Tracheal epithelial cell (primary cell): ENCODE measurements at places on chromosomes 2 and 18. TPM values are rescaled to one million over a fixed set of nuclear protein-coding genes. Genes with fewer than 3 reads are reported as not detected.

Gene RNF144A
- total RNA-seq: 1.7 TPM in 1 of 2 replicates, not detected in the other

Gene SOX11
- under 0.01 TPM in 1 of 2 replicates, not detected in the other for total RNA-seq

Gene MARCHF4
- 0.48 TPM in 1 of 2 replicates, not detected in the other for total RNA-seq

Gene CNDP2
- 45.6 and 164 TPM in 2 replicates for total RNA-seq

Gene CRYGC
- not detected in 2 replicates for total RNA-seq

Gene IL36A
- 1.7 and 3.0 TPM in 2 replicates for total RNA-seq

Gene ACVR1C
- 0.64 and 0.72 TPM in 2 replicates for total RNA-seq

Gene GCG
- total RNA-seq: not detected in 2 replicates

Gene GALNT3
- total RNA-seq: 63.1 and 78.2 TPM in 2 replicates

Gene NCKAP5
- total RNA-seq: 0.43 and 0.96 TPM in 2 replicates

Gene TMEM185B
- 28.7 and 31.1 TPM in 2 replicates for total RNA-seq

Gene SSB
- 58.3 and 79.1 TPM in 2 replicates for total RNA-seq

Gene SPEG
- 1.5 and 4.8 TPM in 2 replicates for total RNA-seq

Gene ZNF512
- 3.2 and 8.7 TPM in 2 replicates for total RNA-seq

Gene DSC3
- total RNA-seq: 260 and 288 TPM in 2 replicates

Gene COBLL1
- total RNA-seq: 6.7 and 10.4 TPM in 2 replicates

Gene SLC11A1
- total RNA-seq: 0.21 and 1.4 TPM in 2 replicates

Gene DSC2
- 65.4 and 69.6 TPM in 2 replicates for total RNA-seq

Gene CYBRD1
- total RNA-seq: 27.7 TPM in 2 replicates

Gene MSTN
- not detected in 2 replicates for total RNA-seq

Gene KCNJ3
- total RNA-seq: not detected in 2 replicates

Gene KCNG2
- not detected in 2 replicates for total RNA-seq

Gene ZSWIM2
- total RNA-seq: not detected in 2 replicates

Gene RGPD3
- 0.21 and 0.24 TPM in 2 replicates for total RNA-seq

Gene C2orf78
- not detected in 2 replicates for total RNA-seq

Gene PHOSPHO2
- total RNA-seq: 0.96 and 1.3 TPM in 2 replicates
